ENCODE measurements at places on chromosomes 1 and 21.

DNA sequence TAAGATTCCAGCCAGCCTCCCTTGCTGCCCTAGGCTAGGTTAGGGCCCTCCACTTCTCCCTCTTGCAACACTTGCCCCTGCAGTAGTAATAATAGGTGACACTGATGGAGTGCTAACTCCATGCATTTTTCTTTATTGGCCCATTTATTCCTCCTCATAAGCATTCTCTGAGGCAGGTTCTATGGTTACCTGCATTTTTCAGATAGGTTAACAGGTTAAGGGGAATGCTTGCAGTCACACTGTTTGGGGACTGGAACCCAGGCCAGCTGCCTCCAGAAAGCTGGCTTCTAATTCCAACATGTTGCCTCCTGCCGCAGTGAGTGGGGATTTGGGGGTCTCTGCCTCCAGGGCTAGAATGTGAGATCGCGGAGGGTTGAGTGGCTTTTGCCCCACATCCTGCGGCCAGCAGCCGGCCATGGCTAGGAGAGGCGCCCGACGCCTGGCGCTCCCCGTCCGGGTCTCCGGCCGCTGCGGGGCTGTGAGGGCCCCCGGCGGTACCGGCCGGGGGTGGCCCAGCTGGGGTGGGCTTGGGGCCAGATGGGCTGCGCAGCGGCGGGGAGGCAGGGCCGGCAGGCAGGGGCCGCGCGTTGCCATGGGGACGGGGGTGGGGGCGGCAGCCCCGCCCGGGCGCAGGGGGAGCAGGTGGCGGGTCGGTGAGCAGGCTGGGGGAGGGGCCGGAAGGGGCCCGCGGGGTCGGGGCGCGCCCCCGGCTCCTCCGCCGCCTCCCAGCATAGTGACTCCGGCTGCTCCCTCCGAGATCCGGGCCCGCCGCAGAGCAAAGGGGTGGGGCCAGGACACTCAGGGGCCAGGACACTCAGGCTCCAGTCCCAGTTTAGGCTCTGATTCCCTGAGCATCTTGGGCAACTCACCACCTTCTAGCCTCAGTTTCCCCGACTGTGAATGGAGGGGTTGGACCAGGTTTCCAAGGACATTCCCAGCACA lies 68.4 kb upstream of the SSBP3 start:
- DNase-seq, result no peak

- no peak for DNase-seq
These were observed 24.1 kb upstream of the MPZL1 start for GRCh38 chr1:167697667-167698141.

DNA sequence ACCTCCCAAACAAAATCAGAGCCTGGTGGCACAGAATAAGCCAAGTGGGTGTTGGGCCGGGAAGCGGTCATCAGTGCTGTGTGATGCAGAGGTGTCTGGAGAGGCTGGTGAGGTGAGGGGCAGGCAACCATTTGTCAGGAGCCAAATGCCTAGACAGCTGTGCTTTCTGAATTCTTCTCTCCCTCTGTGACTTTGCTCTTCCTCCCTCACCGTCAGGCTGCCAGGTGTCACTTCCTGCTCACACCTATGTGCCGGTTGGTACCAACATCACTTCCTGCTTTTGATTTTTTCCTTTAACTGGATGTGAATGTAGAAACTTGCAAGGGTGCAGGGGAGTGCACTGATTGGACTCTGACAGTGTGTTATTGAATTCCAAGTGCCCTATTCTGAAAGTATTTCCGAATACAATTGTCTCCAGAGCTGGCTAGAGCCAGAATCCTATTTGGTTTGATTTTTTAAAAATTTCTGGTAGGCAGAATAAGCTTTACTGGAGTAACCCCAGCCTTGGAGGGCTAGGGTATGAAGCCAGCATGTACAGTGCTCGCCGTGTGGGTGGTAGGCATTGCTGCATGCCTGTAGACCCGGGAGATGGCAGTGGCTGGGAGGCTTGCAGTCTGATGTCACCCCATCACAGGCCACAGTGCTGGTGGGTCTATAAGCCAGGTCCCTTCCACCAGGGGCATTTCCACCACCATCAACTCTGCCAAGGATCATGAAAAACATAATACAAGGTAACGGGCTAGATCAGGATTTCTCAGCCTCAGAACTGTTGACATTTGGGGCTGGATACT lies 210.9 kb downstream of the KAZN start:
- no peak for DNase-seq

DNA sequence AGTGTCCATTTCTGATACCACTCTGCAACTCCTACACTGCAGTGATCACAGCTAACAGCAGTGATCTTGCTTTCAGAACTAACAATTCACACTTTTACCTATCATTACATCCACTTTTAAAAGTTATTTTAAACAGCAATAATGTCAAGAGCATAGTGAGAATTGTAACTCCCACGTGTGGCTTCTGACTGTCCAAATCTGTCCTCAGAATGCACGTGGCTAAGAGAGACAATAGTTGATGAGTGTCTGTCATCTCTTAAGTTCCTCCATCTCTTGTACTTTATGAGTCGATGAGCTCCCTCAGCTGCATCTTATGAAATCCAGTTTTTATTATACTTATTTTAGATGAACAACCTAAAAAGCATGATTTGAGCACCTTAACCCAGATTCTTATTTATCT lies 16.5 kb upstream of the CFHR5 start:
- no peak for DNase-seq

DNA sequence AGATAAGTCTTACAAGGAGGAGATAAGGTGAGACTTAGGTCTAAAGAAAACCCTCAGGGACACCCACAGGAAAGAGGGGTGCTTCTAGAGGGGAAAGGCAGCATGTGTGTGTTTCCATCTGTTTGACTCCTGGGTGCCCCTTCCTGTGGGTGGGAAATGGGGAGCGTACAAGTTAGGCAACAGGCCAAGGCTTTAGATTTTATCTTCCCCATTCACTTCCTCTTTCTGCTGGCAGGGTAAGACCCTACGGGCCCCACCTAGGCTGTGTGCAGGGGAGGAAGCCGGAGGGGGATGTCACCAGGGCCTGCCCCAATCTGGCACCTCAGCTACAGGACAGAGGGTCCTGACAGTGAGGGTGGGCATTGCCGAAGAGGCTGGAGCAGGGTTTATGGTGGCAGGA lies 2.5 kb upstream of the OLIG1 start:
- DNase-seq, result no peak

DNA sequence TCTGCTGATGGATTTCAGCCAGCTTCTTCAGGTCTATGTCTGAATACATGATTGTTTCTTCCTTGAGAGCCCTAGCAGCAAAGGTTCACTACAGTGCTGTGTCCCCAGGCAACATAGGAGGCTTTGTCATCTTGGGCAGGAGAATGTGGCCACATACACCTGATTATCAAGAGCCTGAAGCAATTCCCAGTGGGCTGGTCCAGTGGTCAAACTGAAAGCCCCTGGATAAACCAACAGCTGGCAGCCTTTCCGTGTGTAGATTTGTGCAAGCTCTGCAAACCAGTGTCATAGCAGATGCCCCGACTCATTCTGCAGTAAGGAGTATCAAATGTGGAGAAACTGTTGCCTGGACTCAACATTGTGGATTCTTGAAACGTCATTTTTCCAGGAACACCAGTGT lies 2.3 kb upstream of the GIPC2 start:
- DNase-seq, result no peak

DNA sequence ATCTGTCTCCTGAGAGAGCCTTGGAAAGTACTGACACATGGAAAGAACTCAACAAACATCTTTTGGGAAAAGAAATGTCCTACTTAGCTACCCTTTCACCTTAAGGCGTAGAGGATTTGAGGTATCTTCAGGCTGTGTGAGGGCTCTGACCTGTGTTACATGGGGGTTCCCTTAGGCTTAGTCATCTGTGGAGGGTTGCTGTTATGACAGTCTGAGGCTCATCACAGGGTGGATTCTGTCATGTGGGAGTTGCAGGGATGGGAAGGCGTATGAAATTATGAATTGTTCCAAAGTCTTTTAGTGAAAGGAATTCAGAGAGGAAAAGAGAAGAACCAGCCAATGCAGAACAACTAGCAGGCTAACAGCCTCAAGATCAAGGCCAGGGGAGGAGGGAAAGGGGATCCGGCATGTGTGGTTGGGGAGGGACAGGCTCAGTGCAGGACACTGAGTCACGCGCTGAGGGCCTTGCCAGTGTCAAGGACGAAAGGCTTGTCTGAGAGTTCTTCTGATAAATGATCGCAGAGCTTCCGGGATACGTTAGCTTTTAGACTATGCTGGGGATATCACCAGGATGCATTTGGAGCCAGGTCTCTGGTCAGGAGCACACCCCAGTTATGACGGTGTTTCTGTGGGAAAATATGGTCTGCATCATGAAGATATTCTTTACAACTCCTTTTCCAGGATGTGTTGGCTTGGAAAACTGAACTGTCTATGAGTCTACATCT lies 24.6 kb upstream of the PLA2G2C start:
- no peak for DNase-seq

GRCh38 chr1:27868932-27869718 lies 3.2 kb upstream of the THEMIS2 start:
- peak; percentile 39 for DNase-seq

DNA sequence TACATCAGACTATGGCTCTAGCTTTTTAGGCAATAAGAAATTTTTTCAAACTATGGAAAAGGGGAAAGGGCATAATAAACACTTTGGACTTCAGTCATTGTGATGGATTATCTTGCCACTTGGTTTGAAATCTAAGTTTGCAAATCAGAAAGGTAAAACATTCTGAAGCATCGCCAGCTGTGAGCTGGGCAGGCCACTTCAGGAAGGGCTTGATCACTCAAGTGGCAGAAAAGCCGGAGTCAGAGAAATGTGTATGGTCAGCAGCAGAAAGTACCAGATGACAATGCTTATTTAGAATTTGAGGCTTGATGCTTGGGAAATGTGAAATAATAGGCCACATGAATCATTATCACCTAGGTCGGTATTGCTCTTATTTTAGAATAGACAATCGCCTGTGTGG lies 79.7 kb downstream of the ZNF648 start:
- DNase-seq, result no peak

DNA sequence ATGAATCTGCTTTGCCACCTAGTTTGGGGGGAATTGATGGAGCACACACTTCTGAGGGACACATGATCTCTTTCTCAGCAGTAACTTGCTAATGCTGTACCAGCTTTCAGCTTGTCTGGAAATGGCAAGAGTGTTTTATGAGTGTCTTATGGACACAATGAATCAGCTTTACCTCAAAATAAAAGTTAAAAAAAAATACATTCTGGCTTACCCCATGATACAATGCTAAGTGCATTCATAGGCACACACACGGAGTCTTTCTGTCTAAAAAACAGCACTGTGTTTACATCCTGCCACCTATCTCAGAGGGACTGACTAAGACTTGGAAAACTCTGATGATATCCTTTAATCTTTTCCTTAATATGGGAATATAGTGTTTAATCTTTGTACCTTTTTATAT lies 455.5 kb upstream of the ADAMTS5 start:
- DNase-seq, result no peak

DNA sequence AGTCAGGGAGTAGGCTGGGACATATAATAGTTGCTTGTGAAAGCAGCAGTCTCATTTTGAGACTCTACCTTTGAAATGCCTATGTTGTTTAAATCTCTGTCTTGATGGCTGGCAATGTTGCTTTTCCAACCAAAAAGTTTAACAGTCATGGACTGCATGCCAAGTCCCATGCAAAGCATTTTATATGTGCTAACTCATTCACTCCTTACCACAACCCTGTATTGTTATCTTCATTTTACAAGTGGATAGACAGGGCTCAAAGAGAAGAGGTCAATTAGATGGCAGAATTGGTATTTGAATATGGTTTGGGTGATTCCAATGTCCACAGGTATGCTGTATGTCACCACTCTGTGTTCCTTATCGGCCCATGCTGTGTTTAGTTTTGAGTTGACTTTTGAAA lies 331.4 kb upstream of the USP24 start:
- DNase-seq, result no peak

GRCh38 chr1:9207715-9208114 lies 26.9 kb upstream of the H6PD start:
- DNase-seq, result no peak

DNA sequence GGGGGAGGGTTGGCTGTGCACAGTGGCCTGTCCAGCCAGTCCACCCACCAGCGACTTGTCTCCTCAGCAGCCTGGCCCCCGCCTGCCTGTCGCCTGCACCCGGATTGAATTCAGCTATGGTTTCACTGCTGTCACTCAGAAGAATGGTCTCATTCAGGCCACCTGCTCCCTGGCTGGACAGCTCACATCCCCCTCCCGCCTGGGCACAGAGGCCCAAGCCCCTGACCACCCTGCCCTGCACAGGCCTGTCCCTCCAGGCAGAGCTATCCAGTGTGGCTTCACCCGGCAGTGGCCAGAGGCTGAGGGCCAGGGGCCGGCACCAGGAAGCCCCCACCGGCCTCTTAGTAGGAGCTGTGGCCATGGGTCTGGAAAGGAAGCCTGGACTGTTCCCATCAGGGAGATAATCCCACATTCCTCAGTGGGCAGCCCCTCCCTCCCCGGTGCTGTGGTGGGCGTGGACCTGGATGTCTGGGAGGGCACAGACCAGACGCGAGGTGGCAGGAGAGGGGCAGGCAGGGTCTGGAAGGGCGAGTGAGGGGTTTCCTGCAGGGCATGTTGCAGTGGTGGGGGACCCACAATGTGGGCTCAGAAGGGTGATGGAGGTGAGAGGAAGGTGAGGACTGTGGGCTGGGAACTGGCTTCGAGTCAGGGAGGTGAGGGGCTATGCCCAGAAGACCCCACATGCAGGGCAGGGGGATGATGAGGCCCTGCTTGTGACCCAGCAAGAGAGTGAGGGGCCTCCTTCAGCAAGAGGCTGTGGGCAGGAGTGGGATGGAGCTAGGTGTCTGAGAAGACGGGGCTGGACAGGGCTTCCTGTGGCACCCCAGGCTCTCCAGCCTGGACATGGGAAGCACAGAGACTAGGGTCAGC lies 30.4 kb downstream of the WNT9A start:
- no peak for DNase-seq

Measured in activated T-cell treated with anti-CD3 and anti-CD28 coated beads for 1 hour (primary cell).